ENCODE measurements at places on chromosomes 13 and 19.
A peak's percentile ranks its signal among the peaks of the same experiment; 100 is the strongest.

DNA sequence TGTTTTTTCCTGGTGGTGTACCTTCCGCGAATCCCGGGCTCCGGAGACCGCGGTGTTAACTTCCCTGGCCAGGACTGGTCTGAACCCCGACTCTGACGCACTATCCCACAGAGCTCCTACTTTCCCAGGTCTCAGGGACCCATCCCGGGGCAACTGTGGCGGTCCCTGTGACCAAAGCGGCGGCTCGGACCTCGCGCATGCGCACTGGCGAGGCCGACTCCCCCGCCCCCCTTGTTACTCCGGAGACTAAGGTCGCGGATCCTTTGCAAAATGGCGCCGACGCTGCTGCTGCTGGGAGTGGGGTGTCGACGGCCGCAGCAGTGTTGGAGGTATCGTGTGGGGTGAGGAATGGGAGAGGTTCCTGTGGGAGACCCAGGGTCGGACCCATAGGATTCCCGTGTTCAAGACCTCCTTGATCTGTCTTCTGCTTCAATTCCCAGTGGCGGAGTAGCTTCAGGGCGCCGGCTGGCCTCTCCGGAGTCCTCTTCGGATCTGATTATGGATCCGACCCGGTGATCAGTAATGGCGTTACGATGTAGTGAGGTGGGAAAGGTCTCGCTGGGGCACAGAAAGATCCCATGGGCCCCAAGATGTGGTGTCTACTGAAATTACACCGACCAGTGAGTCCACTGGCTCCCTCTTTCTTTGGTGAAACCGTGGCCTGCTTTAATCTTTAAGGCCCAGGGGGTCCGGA, 66.6 kb upstream of the ZNF527 start:
- no peak for DNase-seq

- DNase-seq: peak; percentile 73
Measured at GRCh38 chr19:37905946-37906868, at the start of gene WDR87. TSS of gene WDR87 (minus strand) at chr19:37906594. CDS start at chr19:37898239, 8,355 bp downstream.

GRCh38 chr13:110929104-110929777, 14.4 kb upstream of the ANKRD10 start:
- DNase-seq: no peak

- no peak for DNase-seq
Measured at GRCh38 chr13:28641600-28641926, 17.4 kb upstream of the POMP start.

GRCh38 chr13:110397436-110398115, 90.5 kb downstream of the COL4A2 start:
- no peak for DNase-seq

DNA sequence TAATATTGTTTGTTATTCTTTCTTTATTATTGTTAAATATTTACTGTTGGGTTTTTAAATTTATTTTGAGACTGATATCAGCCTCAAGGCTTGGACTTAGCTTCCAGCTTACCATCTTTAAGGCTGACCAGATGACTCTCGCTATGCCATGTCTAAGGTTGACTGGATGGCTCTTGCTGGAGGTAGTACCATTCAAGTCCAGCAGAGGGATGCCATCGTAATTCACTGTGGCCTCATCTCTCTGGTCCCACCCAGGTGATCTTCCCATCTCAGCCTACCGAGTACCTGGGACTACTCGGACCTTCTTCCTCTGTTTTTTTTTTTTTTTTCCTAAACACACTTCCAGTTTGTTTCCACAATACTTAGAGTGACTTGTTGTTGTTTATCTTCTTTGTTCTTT, 41.7 kb upstream of the ZNF91 start:
- DNase-seq: peak; percentile 10

- DNase-seq: no peak
Measured at GRCh38 chr13:74758188-74758587, 624.0 kb upstream of the KLF12 start.

DNA sequence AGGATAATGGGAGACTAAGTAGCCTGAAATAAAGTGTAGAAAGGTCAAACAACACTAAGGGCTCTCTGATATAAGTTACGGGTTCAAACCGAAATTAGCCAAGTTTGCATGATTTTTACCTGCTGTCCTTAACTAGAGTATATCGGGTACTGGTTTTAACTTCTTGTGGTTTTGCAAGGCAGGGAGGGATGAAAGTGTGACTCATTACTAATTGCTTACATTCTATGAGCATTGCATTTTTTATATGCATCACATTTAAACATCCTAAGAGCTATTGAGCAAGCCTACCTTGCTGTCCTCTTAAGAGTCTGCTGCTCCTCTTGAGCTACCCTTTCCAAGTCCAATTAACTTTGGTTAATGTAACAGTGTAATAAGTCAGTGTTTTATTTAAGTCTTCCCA, 415.4 kb downstream of the SLITRK5 start:
- DNase-seq: no peak
